DMS 273 treated with DMSO at 0.1 percent for 48 hours (cell line): ENCODE measurements at places on chromosomes 12 and 14.

DNA sequence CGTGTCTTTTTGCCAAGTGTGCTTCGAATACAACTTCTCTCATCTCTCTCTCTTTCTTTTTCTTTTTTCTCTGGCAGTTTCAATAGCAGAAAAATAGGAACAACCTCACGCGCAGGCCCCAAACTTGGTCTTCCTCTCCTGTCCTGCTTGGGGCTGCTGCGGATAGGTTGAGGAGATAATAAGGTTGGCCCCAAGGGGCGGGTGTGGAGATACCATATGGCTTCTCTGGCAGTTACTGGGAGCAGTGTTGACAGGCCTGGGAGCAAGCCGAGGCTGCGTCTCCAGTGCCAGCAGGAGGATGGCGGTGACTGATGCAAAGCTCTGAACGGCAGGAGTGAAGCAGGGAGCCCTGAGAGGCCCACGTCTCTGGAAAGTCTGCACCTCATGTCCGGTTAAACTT, 89.5 kb upstream of the MANSC4 start:
- DNase-seq: peak; percentile 66

DNA sequence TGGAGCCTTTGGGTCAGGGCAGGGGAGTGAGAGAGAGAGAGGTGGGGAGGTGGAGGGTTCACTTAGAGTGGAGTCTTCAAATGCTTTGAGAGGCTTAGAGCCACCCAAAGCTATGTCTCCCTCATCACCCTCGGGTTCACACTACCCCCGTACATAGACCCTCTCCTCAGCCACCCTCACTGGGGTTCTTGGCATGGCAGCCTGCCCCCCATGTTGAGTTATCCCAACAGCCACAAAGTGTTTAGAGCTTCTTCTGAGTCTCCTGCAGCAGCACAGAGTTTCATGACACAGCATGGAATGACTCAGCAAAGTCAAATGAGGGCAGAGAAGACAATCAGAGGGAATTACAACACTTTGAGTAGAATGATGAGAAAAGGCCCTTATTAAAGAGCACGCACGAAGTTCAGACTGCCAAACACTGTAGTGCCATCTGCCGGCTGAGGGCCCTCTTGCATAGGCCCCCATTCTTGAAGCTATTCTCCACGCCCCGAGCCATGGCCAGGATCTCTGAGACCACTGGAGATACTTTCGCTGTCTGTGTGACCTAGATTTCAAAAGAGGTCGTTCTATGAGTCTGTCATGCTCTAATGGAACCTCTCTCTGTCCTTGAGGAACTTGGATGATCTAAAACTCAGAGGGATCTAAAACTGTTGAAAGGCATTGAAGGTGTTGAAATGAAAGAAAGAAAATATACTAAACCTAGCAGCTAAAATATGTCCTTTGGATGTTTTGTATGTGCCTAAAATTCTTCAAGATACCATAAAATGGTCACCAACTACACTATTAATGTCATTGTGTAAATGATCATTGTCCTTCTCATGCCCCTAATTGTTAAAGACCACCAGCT, 221.9 kb downstream of the PELI2 start:
- peak; percentile 65 for DNase-seq

DNA sequence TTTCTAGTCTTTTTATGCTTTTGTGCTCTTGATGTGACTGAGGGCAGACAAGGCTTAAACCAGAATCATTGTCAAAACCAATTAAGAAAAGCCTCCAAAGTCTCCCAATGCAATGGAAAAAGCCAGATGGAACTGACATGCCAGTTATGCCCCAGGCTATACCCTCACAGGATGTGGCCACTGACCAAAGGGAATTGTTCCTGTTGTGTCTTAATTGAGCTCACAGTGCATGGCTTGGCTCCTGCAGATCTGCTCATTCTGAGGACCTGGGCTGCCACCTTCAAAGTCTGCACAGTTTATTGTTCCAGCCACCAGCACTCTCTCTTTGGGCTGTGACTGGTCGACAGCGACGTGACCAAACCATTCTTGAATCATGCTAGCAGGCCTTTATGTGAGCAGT, 17.1 kb upstream of the BICD1 start:
- DNase-seq: no peak

- no peak for DNase-seq
Measured at GRCh38 chr14:82798276-82798675, 1264.6 kb upstream of the SEL1L start.

DNA sequence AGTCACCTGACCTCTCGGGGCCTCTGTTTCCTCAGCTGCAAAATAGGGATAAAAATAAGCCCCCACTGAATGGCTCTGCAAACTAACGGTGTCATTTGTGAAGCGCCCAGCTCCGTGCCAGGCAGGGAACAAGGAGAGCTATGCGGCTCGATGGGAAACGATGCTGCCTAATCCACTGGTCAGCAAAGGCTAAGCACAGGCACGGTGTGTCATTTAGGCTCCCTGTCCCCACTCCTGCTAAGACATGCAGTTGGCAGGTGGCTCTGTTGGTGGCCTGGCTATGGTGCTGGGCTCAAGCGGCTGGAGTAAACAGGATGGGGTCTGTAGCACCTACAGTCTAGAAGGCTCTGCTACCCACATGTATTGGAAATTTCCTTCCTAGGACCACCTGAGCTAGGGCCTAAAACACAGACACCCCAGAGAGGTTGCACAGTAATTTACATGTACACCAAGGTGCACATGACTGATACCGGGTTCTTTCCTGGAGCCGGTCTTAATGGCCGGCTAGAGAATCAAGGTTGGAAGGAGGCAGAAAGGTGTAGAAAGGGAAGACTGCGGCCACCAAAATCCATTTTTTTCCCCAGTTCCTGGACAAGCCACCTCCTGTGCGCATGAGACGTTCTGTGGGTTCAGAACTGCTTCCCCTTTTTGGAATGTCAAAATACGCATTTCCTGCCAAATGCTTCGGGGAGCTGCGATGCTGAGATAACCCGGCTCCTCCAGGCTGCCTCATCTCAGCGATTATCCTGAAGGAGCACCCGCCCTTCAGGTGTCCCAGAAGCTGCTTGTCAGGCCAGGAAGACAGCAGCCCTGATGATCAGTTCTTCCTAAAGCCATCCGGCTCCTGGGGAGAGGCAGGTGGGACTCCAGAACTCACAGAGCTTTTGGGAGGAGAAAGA, 1.0 kb downstream of the CACNA2D4 start:
- DNase-seq: no peak

DNA sequence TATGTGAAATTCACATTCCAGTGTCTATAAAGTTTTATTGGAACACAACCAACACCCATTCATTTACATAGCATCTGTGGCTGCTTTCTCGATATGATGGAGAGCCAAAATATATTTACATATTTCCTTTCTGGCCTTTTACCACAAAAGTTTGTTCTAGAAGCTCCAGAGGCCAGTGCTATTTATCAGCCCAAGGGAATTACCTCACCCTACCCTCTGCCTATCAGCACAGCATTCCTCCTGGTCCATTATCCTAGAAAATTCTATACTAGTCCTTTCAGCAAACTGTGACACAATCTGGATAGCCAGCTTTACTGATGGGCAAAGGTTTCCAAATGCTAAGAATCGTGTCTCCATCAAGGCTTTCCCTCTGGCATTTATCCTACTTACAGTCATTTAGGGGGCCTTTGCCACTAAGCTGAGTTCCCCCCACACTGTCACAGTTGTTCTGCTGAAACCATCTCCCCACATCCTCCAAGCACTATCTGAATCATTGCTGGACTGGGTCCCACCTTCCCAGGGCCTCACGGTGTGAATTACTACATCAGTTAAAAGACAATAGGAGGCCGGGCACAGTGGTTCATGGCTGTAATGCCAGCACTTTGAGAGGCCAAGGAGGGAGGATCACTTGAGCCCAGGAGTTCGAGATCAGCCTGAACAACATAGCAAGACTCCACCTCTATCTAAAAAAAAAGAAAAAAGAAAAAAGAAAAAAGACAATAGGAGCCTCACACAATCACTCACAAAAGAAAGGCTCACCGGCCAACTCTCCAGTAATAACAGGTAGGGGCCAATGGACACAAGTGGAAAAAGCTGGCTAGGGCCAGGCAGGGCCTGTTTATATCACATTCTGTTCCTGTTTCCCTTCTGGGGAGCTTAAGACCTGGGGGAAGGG, 12.1 kb downstream of the SYNE3 start:
- DNase-seq: no peak

DNA sequence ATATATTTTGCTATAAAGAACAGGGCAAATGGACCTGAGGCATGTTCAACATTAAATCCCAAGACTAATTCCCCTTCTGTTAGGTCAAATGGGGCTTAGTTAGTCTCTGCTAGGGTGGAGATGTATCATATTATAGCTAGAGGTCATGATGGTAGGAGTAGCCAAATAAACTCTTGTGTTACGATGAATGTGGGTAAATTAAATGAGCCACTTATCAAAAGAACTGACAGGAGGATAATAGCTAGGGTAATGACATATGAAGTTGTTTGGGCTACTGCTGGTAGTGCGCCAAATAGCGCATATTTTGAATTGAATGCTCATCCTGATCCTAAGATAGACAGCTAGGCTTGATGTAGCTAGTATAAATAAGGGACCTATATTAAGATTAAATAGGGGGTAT, 445.0 kb downstream of the GXYLT1 start:
- DNase-seq: no peak

DNA sequence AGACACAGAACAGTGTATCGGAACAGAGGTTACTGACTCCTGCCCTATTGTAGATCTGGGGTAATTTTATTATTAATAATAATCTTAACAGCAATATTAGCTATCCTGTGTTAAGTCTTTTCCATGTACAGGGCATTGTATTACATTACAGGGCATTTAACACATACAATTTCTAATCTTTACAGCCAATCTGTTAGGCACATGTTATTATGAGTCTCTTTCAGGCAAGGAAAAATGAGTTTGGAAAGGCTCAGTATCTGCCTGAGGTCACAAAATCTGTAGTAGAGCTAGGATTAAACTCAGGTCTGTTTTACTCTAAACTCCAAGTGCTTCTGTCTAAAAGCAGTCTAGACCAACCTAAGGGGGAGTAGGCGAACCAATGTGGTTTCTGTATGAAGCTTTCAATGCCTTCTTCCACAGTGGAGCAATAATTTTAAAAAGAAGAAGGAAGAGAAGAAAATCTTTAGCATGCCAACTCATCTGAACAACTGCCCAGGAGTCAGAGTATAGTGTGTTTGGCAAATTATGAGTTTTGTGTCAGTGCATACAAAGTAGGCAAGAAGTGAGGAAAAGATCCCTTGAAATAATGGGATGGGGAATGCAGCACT, 192.6 kb downstream of the CHST11 start:
- no peak for DNase-seq

DNA sequence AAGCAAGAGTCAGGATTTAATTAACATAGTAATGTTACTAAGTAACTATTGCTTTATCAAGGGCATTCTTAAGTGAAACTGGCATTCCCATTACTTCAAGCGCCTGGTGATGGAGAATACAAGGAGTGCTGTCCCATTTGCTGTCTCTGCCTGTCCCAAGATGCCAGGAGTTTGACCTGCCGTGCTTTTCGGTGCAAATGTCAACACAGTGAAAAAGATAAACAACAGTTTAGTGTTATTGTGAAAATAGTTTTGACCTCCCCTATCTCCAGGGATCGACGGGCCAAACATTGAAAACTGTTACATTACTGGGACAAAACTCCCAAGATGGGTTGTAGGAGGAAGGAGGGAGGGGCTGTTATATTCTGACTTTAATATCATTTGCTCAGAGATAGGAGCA, 74.8 kb downstream of the TTC9 start:
- DNase-seq: no peak
